ENCODE measurements at places on chromosomes 3 and 15. TPM values are rescaled to one million over a fixed set of nuclear protein-coding genes. Genes with fewer than 3 reads are reported as not detected.

The ISLR gene
- 57.7 TPM for total RNA-seq

The RAB43 gene
- total RNA-seq = 7.5 TPM

The RASGRF1 gene
- total RNA-seq = 0.17 TPM

The IMPG2 gene
- total RNA-seq = 0.83 TPM

The GOLGA6L7 gene
- total RNA-seq = not detected

The SMCO1 gene
- total RNA-seq = not detected

The ATP13A4 gene
- total RNA-seq = 0.39 TPM

The SOX14 gene
- total RNA-seq = not detected

The GPR62 gene
- 0.11 TPM for total RNA-seq

The RTP1 gene
- not detected for total RNA-seq

The SPINT1 gene
- 2.8 TPM for total RNA-seq

The GUCA1C gene
- total RNA-seq = not detected
